Fibroblast of skin of back (primary cell): ENCODE measurements at places on chromosomes 4 and X.

- no peak for DNase-seq
Observed at GRCh38 chrX:41382714-41383645, 49.0 kb downstream of the DDX3X start.

DNA sequence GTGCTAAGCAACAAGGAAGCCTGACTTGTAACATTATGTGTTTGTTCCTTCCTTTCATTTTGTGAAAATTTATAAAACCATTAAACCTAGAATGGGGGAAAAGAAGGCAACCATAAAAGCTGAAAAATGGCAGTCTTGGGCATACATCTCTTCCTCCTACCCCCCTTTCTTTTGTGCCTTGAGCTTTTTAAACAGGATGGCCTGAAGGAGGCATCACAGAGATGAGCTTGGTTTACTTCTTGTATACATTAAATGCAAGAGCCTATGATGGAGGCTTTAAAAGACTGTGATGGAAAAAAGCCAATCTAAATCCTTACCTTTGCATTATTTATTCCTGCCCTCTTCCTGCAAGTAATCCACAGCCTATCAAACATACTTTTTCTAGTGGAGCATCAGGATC is 36.2 kb upstream of the ADH7 start:
- no peak for DNase-seq

GRCh38 chr4:99447079-99447478 is 11.9 kb upstream of the ADH7 start:
- DNase-seq = peak; percentile 65

DNA sequence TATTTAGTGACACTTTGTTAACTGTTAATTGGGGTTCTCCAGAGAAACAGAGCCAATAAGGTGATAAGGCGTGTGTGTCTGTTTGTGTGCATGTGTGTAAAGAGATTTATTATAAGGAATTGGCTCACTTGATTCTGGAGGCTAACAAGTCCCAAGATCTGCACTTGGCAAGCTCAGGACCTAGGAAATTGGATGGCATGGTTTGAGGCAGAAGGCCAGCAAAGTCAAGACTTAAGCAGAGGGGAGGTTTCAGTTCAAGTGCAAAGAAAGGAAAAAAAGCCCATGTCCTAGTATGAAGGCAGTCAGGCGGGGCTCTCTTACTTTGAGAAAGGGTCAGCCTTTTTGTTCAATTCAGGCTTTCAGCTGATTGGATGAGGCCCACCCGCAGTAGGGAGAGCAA is 314.1 kb downstream of the BMPR1B start:
- DNase-seq = no peak

DNA sequence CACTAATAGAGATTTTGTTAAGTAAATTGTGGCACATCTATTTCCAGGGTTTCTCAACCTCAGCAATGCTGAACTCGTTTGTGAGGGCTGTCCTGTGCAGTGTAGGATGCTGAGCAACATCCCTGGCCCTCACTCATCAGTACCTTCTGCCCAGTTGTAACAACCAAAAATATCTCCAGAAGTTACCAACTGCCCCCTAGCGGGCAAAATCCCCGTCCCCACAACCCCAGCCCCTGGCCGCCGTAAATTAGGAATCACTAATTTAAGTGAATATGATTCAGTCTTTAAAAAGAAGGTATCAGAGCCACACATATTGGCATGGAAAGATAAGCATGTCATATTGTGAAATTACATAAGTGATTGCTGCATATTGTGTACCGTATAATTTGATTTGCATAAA is 123.4 kb downstream of the ASB9 start:
- peak; percentile 12 for DNase-seq

GRCh38 chr4:167939863-167940616 is 152.3 kb upstream of the ANXA10 start:
- no peak for DNase-seq

GRCh38 chr4:125719987-125720386 is 405.2 kb downstream of the FAT4 start:
- DNase-seq = peak; percentile 50

DNA sequence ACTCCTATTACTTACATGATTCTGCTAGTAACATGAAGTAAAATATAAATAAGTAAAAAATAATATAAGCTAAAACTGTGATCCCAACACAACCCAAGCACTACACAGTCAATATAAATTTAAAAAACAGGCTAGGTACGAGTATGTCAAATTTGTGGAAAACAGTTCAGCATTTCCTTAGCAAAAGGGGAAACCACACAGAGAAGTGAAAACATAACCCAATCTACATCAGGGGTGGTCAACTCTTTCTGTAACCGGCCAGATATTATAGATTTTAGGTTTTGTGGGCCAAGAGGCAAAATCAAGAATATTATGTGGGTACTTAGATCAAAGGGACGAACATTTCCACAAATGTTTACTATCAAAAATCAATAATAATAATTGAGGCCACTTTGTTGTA is 70.1 kb downstream of the CHST7 start:
- no peak for DNase-seq

- DNase-seq = no peak
Observed at GRCh38 chrX:20373063-20373462, 106.4 kb upstream of the RPS6KA3 start.

DNA sequence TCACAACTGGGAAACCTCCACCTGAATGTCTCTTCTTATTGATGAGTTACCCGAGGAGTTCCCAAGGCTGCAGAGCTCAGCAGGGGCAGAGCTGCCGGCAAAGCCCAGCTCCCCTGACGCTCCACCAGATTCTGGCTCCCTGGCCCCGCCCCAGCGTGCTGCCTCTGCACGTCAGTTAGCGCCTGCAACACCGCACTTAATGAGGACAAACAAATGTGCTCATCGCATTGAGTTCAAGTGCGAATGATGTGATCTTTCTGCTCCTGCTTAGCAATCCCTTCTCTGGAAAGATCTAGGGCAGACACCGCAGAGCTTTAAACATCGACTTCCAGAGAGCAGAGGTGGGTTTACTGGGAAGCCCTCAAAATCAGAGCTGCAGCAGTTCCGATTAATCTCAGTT is 55.5 kb upstream of the FBXW7 start:
- peak; percentile 27 for DNase-seq

DNA sequence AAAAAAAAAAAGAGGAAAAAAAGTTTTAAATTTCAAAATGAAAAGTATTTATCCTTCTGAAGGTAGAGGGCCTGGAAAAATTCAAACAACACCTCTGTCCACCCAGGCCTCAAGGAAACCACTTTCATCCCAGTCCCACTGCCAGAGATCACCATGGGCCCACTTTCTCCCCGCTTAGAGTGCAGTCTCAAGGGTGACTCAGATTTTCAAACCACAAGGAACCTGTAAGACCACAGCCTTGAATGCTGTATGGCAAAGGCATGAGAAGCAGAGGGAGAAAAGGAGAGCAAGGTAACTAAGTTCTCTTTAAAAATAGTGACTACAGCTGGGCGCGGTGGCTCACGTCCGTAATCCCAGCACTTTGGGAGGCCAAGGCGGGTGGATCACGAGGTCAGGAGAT is 87.9 kb upstream of the PACRGL start:
- no peak for DNase-seq

DNA sequence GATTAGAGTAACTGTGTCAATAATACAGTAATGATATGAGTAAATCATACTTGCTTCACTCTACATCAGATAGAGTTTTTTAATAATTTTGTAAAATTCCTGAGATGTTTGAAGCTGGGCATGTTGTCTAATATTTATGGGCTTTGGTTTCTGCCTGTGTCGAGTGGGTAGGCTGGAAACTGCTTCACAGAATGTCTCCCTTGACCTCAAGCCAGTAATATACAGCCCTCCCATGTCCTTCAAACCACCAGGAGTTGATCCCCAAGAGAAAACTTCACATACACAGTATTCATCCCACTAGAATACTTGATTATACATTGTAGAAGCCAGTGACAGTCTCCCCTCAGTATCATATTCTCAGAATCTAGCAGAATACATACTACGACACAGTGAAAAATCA is 284.8 kb upstream of the TENM3 start:
- DNase-seq = peak; percentile 75

- no peak for DNase-seq
Observed at GRCh38 chr4:62377245-62377644, 1177.1 kb downstream of the ADGRL3 start.

DNA sequence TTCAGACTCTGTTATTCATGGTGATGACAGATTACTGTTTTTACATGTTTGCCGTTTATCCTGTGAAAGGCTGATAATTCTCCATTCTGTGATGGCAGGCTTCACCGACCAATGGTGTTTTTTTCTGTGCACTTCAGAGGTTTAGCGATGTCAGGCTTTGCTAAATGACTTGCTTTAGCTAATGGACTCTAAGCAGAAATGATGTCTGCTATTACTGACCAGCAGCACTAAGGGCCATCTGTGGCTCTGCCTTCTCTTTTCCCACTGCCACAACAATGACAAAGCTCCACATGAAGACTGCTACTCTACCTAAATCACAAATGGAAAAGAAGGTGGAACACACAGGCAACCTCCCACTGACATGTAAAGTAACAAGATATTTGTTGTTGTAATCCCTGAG is 68.4 kb upstream of the ALB start:
- no peak for DNase-seq

GRCh38 chr4:73603854-73604584 is 16.2 kb downstream of the RASSF6 start:
- DNase-seq = no peak

- DNase-seq = no peak
Observed at GRCh38 chrX:134929808-134930207, 61.0 kb upstream of the SMIM10 start.

DNA sequence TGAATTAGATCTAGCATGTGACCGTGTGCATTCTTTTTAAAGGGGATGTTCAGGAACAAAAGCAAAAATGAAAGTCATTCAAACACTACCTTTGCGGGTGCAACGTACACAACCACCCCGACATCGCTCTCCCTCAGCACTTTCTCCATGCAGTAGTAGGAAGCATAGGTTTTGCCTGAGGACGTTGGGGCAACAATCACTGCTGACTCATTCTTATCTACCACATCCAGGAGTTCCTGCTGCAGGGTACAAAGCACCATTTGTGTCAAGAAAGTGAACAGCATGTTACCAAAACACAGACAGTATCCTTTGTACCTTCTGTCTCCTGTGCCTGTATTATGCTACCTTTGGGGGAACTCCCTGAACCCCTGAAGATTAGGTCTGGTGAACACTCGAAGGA is 58.6 kb downstream of the DDX60L start:
- peak; percentile 18 for DNase-seq

GRCh38 chrX:123971982-123972381 is 10.5 kb downstream of the STAG2 start:
- no peak for DNase-seq

- no peak for DNase-seq
Observed at GRCh38 chr4:70863099-70863790, 23.6 kb upstream of the GRSF1 start.

GRCh38 chrX:43655151-43656004 is 721 bp upstream of the MAOA start:
- DNase-seq = peak; percentile 44

DNA sequence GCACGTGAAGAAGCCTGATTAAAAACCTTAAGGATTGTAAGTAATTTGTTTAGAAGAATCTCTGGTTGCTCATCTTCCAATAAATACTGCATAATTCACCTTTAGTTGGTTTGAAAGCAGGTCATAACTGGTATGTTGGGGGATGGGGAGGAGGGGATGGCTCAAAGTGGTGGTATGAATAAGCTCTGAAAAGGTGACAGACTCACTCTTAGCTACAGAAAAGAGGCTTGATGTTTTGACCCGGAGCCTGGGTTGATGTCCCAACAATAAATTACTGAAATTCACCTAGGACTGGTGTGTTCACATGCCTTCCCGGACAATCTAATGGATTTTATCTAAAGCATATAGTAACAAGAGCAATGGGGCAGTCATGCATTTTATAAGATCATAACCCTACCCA is 131.9 kb upstream of the TBC1D9 start:
- DNase-seq = no peak

DNA sequence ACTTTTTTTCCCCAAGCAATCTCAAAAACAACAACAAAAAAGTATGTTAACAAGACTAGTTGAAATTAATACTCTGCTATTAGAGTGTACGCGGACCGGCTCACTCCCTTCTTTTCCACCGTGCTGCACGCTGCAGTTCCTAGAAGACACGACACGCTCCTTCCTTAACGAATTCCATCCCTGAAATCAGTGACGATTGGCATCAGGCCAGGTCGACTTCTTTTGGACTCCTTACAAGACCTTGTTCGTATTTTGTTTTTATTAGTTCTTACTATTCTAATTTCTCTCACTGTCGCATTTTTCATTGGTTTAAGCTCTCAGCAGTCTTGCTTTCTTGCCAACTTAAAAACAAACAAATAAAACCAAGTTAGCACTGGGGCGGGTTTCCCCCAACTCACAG is 175.8 kb upstream of the PITX2 start:
- DNase-seq = peak; percentile 46

DNA sequence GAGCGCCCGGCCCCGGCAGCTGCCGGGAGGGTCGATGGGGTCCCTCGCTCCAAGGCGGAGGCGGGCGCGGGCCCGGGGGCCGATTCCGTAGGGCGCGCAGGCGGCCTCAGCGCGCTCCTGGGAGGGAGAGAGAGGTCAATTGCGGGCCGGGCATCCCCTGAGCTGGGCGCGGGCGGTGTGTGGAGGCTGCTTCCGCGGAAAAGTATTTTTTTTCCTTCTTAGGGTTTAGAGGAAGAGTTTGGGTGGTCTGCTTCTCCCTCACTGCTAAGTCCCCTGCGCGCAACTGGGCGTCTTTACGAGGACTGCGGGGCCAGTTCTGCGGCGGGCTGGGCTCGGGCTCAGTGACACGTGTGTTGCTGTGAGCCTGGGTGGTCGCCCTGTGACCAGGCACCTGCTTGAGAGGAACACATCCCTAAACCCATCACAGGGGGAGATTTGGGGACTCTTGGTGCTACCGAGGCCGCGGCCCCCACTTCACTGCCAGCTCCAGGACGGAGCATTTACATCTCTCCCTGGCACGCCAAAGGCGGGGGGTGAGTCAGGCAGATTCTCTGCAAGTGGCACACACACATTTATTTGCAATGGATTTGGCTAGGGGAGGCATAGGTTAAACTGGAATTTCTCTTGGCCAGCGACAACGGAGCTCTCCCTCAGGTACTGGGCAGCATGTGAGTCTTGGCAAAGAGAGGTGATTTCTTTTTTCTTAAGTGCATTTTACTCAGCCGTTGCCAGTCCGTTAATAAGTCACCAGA is 151.2 kb upstream of the SLC4A4 start:
- DNase-seq = peak; percentile 54

DNA sequence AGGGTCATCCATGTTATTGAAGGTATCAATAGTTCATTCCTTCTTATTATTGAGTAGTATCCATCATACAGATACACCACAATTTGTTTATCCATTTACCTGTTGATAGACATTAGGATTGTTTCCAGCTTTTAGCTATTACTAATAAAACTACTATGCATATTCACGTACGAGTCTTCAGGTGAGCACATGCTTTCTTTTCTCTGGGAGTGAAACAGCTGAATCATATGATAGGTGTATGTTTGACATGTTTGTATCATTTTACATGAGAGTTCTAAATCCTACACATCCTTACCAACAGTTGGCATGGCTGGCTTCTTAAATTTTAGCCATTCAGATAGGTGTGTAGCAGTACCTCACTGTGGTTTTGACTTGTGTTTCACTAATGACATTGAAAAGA is 556.6 kb upstream of the DIPK2B start:
- DNase-seq = no peak

DNA sequence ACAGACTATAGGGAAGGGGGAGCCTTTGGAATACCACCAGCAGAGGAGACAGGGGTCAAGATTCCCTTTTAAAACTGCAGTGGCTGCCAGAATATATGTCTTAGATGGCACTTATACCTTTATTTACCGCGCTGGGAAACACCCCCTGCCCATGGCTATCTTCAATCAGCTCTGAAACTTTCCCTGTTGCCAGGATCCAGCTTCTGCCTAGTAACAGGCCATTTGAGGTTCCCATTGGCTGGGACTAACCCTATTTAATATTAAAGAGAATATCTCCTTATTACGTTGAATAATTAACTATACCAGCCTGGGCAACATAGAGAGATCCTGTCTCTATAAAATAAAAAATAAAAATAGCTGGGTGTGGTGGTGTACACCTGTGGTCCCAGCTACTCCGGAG is 23.8 kb downstream of the SOWAHB start:
- no peak for DNase-seq
